ENCODE measurements at places on chromosomes 5 and 9.

DNA sequence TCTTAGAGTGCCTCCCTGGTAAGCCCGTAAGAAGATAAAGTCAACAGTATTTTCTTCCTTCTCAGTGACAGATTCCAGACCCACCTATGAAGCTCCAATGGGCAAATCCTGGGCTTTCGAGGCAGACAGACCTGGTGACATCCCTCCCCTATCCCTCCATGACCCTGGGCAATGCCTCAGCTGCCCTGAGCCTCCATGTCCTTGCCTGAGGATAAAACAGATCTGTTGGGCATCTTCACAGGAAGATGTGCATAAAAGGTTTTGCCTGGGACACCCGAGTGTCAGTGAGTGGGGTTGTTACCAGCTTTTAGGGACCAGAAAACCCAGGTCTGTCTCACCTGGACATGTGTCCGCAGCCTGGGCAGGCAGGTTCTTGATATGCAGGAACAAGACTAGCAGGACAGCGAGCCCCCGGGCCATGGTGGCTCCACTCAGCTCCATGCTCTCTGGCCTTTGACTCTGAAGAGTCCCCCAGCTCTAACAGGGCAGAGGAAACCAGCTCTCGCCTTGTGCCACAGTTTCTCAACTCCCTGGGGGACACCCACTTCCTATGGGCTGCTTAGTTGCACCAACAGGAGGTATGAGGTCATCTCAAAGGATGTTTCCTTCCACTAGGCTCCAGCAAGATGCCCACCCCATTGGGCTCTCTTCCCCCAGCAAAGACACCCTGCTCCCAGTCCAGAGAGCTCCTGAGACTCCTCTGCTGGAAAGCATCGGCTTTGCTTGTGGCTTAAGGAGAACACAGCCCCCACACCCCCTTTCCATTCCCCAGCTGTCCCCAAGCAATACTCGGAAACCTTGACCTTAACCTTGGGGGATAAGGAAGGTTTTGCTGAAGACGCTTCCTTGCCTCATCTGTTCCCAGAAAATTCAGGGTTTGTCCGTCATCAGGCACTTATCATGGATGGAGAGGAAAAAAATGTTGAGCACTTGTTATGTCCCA lies at the start of gene FCN1:
Gene FCN1 (minus strand): TSS at position 482 of the 943 bp plus-strand sequence. CDS start 41 bp downstream, at position 441.
- no peak for DNase-seq

DNA sequence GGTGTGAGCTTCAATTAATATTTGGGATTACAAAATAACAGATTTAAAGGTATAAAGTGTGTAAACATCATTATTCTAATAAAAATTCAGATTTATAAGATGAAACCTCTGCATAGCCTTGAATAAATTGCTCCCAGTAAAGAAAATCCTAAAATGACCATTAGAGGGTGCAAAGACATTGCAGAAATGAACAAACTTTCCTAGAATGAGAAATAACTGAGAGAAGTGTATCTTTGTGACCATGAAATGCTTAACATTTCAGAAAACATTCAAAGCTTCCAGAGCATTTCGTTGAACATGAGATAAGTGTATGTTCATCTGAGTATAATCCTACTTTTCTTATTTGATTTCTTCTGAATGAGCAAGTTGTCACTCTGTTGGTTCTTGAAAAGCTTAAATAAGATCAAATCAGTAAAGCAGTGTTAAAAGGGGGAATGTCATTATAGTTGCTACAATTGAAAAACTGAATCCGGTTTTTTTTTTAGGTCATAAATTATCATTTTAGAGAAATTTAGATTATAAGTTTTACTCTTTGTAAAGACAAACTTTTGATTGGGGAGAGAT lies 24.7 kb upstream of the NUDT12 start:
- DNase-seq: no peak

DNA sequence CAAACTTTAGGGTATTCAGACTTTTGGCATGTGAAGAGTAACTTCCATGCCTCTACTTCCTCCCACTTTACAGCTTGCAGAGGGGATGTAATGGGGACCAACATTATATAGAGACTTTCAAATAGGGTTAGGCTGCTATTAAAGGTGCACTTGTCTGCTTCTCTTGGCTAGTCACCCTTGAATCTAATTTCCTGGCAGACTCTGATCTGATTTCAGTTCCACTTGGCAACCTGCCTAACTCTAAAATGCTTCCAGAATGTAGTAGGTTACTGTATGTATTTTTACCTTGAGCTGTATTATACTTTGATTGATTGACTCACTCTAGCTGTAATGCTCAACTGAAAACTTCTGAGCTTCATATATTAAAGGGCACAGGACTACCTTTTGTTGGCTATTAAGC lies 693.4 kb downstream of the KCTD16 start:
- no peak for DNase-seq

DNA sequence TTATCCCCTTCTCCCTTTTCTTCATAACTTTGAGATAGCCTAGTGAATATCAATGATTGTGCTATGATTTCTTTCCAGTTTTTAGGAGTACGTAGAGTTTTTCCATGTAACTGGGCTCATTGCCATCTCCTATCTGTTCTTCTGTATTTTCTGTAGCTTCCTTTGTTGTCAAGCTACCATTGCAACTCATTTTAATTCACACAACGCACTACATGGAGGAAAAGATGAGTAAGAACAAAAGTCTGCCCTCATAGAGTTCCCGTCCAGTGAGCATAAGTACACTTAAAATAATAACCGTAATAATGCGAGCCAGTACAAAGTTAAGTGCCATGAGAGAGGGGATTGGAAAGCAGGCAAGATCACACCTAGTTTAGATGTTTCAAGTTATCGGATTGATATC lies 177.7 kb downstream of the PAM start:
- peak; percentile 2 for DNase-seq

- no peak for DNase-seq
Measured at GRCh38 chr9:98039607-98040017, 16.9 kb upstream of the NANS start.

DNA sequence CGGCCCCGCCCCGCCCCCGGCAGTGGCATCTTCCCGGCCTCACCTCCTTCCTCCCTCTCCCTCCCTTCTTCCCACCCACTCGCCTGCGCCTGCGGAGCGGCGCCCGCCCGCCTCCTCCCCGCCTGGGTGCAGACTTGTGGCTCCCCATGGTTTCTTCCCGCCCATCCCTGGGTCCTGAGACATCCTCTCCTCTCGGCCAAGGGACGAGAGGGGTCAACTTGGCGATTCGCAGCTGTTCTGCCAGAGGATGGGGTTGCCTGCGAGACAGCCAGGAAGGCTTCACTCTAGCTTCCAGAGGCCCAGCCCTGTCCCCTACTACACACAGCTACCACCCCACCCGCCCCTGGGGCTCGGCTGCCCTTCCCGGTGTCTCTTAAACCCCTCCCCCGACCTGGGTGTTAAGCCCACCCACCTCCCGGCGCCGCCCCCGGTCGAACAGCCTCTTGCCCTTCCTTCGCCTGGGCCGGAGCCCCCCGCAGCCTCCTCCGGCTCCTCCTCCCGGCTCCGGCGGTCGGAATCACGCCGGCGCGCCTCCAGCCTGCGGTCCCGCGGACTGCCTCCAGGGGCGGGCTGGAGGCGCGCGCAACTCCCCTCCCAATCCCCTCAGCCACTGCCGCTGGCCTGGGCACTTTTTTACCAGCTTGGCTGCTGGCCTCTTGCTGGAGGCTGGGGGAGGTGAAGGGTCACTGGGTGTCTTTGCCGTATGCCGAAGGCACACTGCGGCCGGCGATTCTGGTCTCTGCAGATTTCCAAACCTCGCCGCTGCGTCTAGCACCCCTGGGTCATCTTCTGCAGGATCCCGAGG lies 1.9 kb downstream of the JADE2 start:
- DNase-seq: peak; percentile 55

DNA sequence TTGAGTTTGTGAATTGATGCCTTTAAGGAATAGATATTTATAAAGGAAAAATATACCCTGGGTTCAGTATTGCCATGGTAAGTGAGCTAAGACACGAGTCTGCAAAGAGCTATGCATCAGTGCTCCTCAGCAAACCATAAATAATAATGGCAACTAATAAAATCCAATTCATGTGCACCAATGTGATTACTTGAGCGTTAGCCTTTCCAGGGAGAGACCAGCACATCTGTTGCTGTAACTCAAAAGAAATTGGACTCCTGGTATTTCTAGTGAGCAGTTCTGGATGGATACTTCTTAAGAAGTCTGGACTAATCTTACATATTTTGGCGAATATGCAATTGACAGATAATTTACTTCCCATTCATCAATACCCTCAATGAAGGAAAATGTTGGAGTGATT lies 373.3 kb downstream of the ARHGEF28 start:
- no peak for DNase-seq

GRCh38 chr5:107805824-107806223 lies 135.1 kb upstream of the EFNA5 start:
- DNase-seq: no peak

GRCh38 chr9:2359891-2360471 lies 261.6 kb upstream of the VLDLR start:
- no peak for DNase-seq
